CD8-positive, alpha-beta T cell (primary cell): ENCODE measurements at places on chromosomes 6 and 20. TPM values are rescaled to one million over a fixed set of nuclear protein-coding genes. Genes with fewer than 3 reads are reported as not detected.

- no peak for DNase-seq
These were observed 799 bp downstream of the TAAR2 start for GRCh38 chr6:132623106-132623845.

DNA sequence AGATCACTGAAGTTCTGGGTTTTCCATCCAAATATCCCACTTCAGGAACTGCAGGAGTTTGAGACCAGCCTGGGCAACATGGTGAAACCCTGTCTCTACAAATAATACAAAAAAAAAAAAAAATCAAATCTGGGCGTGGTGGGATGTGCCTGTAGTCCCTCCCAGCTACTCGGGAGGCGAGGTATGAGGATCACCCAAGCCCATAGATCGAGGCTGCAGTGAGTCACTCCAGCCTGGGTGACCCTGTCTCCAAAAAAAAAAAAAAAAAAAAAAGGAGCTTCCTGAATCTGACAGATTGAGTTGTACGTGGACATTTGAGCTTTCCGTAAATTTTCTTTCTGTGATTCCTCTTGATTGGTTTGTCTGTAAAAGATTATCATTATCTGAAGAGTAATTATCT is 55.6 kb downstream of the TULP4 start:
- DNase-seq, result no peak

The MYLK4 gene
- 0.61 TPM for total RNA-seq

DNA sequence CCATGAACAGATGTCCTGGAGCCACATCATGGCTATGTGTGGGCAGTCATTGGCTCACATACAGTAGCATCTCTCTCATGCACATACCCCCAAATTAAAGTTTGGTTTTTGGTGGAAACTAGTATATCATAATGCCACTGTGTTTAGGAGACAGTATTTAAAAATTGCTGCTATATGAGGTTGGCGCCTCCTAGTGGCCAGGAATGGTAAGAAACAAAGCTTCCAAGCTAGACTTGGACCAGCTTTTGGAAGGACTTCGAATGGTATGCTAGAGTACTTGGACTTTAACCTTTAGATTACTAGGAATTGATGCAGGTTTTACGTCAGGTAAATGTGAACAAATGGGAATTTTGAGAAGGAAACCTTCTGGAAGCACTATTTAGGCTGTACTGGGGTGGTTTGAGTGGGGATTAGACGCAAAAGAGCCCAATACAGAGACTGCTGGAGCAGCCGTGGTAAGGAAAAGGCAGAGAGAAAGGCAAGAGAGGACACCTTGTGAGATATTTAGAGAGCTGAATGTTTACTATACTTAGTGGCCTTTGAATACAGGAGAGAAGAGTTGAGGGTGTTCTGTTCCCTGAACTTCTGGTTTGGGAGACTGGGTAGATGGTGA is 23.8 kb downstream of the PRSS35 start:
- DNase-seq, result peak; percentile 57

The SLC22A7 gene
- not detected for total RNA-seq

DNA sequence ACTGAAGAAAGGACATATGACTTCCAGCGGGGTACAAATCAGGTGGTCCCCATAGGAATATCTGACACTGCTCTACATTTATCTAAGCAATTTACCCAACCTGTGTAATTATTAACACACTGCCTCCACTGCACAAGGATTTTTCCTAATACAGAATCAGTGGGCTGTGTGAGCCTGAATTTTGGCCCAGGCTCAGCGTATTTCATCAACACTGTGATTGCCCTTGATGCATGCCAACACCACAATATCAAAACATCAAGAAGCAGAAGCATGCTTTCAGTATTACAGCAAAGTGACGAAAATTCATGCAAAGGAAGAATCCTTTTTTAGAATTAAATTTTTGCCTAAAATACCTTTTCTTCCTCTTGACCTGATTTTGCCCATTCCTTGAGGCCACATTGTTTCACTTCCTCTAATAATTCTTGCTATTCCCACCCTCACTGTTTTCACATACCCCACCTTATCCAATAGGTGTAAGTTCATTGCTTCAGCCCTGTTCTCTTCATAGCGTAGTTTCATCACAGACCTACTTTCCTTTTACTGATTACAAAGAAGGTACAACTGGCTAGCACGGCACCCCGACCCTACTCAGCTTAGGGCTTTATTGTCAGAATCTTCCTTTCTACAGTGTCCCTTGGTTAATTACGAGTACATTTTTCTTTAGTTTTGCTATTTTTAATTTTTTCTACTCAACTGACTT is 83.7 kb upstream of the PTCHD4 start:
- no peak for DNase-seq

GRCh38 chr6:35601331-35602132 is 87.2 kb downstream of the FKBP5 start:
- DNase-seq, result peak; percentile 94
